ENCODE measurements at places on chromosomes 5 and 9. TPM values are rescaled to one million over a fixed set of nuclear protein-coding genes. Genes with fewer than 3 reads are reported as not detected.

DNA sequence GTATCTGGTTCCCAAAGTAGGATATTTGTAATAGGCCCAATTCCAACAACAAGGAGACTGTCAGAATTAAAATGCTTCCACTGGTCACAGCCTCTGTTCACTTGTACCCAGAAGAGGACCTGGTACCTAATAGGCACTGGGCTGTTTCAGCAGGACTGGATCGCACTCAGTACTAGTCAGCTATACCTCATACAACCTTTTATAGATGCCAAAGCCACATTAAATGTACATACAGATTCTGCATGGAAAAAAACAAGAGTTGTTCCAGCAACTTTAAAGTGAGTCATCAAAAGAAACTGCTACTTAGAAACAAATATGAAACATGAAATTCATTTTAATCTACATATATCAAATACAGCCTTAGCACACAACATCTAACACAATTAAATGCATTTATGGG lies 87.5 kb downstream of the GPR21 start:
- no peak for DNase-seq

- DNase-seq = no peak
Observed at GRCh38 chr5:44089424-44090144, 299.6 kb downstream of the FGF10 start.

The FOXD4L5 gene
- total RNA-seq = 0.08 TPM

The IL3 gene
- not detected for total RNA-seq

DNA sequence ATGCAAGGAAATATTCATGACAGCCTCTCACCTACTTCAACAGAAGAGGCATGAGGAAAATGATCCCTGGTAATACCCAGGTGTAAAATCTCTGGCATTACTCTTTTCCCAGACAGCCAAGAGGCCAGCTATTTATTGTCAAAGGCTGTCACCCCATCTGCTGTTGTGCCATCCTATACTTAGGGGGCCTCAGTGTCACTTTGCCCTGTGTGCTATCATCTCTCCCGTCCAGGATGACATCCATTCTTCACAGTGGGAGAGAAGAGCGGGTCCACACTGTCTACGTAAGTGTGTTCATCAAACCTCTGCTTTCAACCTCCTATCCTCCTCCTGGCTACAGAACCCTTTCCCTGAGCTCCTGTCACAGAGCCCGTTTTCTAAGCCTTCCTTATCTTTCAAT lies 82.6 kb downstream of the MYO10 start:
- no peak for DNase-seq

GRCh38 chr5:173716058-173716682 lies 99.7 kb upstream of the BOD1 start:
- no peak for DNase-seq

DNA sequence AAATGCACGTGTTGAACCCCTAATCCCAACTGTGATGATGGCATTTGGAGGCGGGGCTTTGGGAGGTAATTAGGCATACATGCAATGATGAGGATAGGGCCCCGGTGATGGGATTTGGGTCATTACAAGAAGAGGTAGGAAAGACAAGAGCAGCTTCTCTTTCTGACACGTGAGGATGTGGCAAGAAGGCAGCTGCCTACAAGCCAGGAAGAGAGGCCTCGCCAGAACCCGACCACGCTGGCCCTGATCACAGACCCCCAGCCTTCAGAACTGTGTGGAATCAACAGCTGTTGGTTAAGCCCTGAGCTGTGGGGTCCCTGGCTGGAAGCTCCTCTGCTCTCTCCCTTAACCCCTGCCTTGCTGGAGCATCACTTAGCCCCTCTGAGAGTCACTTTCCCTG lies 57.5 kb downstream of the COL23A1 start:
- no peak for DNase-seq

The CCDC171 gene
- 1.8 TPM for total RNA-seq

The SHB gene
- 19.4 TPM for total RNA-seq

DNA sequence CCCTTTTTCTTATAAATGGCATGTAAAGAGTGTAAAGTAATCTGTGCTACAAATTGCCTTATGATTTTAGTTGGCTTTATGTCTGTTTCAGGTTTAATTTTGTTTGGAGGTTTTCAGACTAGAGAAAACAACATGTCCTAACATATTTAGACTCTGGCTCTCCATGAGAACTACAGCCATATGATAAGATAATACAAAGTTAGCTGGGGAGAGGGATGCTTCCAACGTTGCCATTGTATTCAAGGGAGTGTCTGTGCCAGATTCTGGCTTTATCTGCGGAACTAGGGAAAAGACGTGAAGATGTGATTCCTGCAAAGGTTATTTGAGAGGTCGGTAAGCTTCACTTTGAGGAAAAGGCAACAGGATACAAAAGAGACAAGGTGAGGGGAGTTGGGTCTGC lies 140.0 kb upstream of the OTULINL start:
- no peak for DNase-seq

DNA sequence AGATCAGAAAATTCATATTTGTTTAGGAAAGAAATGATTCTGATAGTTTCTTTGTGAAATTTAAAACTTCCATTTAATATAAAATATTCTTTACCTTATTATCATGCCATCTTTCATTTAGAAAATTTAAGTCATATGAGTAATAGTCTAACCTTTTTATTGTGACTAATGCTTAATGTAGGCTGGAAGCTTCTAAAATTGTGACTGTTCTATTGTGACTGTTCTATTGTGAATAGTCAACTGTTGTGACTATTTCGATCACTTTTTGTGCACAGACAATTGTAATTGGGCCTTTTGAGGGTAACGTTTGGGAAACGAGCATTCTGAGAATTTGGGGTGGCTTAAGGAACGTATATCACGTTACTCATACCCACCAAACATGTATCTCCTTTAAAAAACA lies 100.0 kb downstream of the PARP8 start:
- DNase-seq = no peak

The OR1J4 gene
- not detected for total RNA-seq

Measured in left ventricle myocardium inferior (tissue), 1 donor.